Breast epithelium (tissue), 4 donors: ENCODE measurements at places on chromosomes 1 and 21.

DNA sequence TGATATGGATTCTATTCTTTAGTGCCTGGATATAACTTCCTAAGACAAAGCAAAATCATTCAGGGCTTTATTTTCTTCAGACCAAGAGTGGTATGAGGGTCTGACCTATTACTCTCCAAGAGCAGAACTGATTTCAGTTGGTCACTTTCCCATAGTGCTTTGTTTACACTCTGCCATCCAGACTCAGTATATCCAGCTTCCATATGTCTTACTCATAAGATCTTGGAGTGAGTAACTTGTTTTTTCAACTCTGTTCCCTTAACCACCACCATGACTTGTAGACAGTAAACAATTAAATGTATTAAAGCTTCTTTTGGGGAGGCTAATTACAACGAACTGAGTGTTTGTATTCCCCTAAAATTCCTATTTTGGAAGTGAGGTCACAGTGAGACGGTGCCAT, 83.4 kb downstream of the USP24 start:
- H3K27me3 ChIP-seq = no peaks in the 10 kb centered on the region
- H3K36me3 ChIP-seq = peaks cover 11% of the 10 kb centered on the region
- DNase-seq = no peak
- H3K4me3 ChIP-seq = no peak overlapping the region

DNA sequence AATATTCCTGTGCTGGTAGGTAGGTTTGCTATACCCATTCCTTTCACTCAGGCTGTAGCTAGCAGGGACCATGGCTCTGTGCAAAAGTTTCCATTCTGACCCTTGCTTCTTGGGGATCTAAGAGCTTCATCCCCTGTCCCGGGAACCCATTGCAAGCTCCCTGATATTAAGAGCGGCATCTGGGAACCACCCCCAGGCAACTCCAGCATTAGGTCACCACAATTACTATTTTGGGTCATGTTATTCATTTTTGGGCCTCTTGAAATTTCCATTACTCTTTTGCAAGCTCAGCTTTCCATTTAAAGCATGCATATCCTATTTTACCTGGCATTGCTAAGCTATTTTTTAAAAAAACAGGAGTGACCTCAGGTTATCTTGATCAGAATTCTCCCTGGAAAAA, 22.1 kb upstream of the ACTRT2 start:
- no peak overlapping the region for H3K27ac ChIP-seq
- no peaks in the 10 kb centered on the region for H3K36me3 ChIP-seq
- peaks cover 51% of the 10 kb centered on the region for H3K27me3 ChIP-seq

- H3K36me3 ChIP-seq = no peaks in the 10 kb centered on the region
- H3K27ac ChIP-seq = no peak overlapping the region
- no peak for DNase-seq
- no peaks in the 10 kb centered on the region for H3K27me3 ChIP-seq
- H3K4me3 ChIP-seq = no peak overlapping the region
Measured at GRCh38 chr1:28338897-28339296, 10.1 kb downstream of the MED18 start.

GRCh38 chr21:33113131-33113530, 43.2 kb downstream of the OLIG1 start:
- H3K27me3 ChIP-seq = no peaks in the 10 kb centered on the region
- no peaks in the 10 kb centered on the region for H3K36me3 ChIP-seq
- H3K27ac ChIP-seq = no peak overlapping the region
- DNase-seq = no peak
- no peak overlapping the region for H3K4me3 ChIP-seq
- H3K4me1 ChIP-seq = no peaks in the 10 kb centered on the region

GRCh38 chr1:47558601-47559593, 121.1 kb downstream of the FOXD2 start:
- no peaks in the 10 kb centered on the region for H3K4me1 ChIP-seq
- no peak overlapping the region for H3K4me3 ChIP-seq

- no peak overlapping the region for H3K4me3 ChIP-seq
- no peak overlapping the region for H3K27ac ChIP-seq
- H3K4me1 ChIP-seq = no peaks in the 10 kb centered on the region
- H3K36me3 ChIP-seq = no peaks in the 10 kb centered on the region
Measured at GRCh38 chr1:208059409-208060001, 148.6 kb upstream of the CD34 start.

GRCh38 chr21:25925064-25925800, 190.5 kb downstream of the GABPA start:
- no peaks in the 10 kb centered on the region for H3K4me1 ChIP-seq
- H3K36me3 ChIP-seq = no peaks in the 10 kb centered on the region
- no peaks in the 10 kb centered on the region for H3K27me3 ChIP-seq

- no peak overlapping the region for H3K27ac ChIP-seq
- DNase-seq = peak; percentile 43
- no peaks in the 10 kb centered on the region for H3K27me3 ChIP-seq
- H3K4me3 ChIP-seq = no peak overlapping the region
- no peaks in the 10 kb centered on the region for H3K36me3 ChIP-seq
- no peaks in the 10 kb centered on the region for H3K4me1 ChIP-seq
Measured at GRCh38 chr1:227543283-227544066, 19.9 kb upstream of the ZNF678 start.

DNA sequence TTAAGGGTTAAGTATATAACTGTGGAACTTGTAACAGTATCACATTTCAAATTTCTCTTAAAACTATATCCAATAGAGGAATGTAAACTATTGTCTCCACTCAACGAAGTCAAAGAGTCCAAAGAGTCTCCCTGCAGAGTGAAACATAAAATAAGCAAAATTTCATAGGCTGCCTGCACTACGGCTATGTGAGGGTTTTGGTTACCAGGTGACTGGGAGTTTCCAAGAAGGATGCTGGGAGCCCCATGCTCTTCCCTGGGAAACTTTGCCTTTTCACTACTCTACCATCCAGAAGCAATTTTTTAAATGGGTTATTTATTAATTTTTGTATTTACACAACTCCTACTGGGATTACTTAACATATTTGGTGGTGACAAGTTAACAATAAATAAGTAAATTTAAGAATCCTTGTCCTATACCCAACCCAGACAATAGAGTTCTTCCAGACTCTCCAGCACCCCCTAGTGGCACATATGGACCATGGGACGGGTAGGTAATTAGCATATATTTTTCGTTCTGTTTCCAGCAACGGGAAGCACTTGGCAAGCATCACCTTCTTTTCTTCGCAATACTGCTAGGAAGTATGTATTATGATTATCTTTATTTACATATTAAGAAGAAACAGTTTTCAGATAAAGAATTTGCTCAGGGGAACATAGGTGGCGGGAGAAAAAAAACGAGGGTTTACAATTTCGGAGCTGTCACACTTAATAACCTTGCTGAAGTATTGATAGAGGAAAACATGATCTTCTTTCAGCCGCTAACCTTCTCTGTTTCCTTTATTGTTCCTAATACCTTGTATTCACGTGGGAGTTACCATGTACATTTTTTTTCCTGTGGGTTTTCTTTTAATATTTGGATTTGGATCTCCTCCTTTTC, 3.5 kb downstream of the FMO2 start:
- DNase-seq = peak; percentile 23
- H3K4me3 ChIP-seq = no peak overlapping the region
- no peaks in the 10 kb centered on the region for H3K36me3 ChIP-seq
- H3K4me1 ChIP-seq = no peaks in the 10 kb centered on the region
- no peaks in the 10 kb centered on the region for H3K27me3 ChIP-seq

DNA sequence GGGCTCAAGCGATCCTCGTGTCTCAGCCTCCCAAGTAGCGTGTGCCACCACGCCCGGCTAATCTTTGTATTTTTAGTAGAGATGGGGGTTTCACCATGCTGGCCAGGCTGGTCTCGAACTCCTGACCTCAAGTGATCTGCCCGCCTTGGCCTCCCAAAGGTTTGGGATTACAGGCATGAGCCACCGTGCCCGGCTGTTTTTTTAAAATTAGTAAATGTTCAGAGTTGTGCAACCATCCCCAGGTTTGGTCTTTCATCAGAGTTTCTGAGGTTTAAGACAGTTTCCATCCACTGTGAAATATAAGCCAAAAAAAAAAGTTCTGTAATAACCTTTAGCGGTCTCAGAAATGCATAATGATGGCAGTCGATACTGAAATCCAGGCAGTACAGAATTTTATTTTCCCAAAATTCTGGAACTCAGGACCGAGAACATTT, 550 bp upstream of the SYT11 start:
- no peaks in the 10 kb centered on the region for H3K4me1 ChIP-seq
- H3K4me3 ChIP-seq = peak overlapping the region; percentile 64
- H3K36me3 ChIP-seq = no peaks in the 10 kb centered on the region
- no peaks in the 10 kb centered on the region for H3K27me3 ChIP-seq
- peak overlapping the region; percentile 87 for H3K27ac ChIP-seq
- no peak for DNase-seq

GRCh38 chr1:204940591-204940990, 69.9 kb downstream of the NFASC start:
- DNase-seq = no peak
- H3K4me1 ChIP-seq = no peaks in the 10 kb centered on the region
- no peaks in the 10 kb centered on the region for H3K36me3 ChIP-seq

- no peak overlapping the region for H3K27ac ChIP-seq
- no peaks in the 10 kb centered on the region for H3K4me1 ChIP-seq
- peaks cover 18% of the 10 kb centered on the region for H3K27me3 ChIP-seq
- peak overlapping the region; percentile 21 for H3K4me3 ChIP-seq
- no peaks in the 10 kb centered on the region for H3K36me3 ChIP-seq
- DNase-seq = no peak
Measured at GRCh38 chr1:112743174-112744008, 28.3 kb upstream of the PPM1J start.
